ENCODE measurements at places on chromosomes 1 and 21. TPM values are rescaled to one million over a fixed set of nuclear protein-coding genes. Genes with fewer than 3 reads are reported as not detected.

Gene SLC25A34
- 0.77 TPM for polyA plus RNA-seq

Gene ECM1
- polyA plus RNA-seq, result 6.4 TPM

Gene CRP
- 0.06 TPM for polyA plus RNA-seq

Gene ZNF648
- polyA plus RNA-seq, result not detected

Gene CREG1
- 40.8 TPM for polyA plus RNA-seq

Gene TCP10L
- 0.58 TPM for polyA plus RNA-seq

Gene CYP4A22
- not detected for polyA plus RNA-seq

Gene RGS8
- polyA plus RNA-seq, result not detected

Gene LCE3E
- not detected for polyA plus RNA-seq

Gene F3
- 1.1 TPM for polyA plus RNA-seq

Gene VHLL
- not detected for polyA plus RNA-seq

Gene LENEP
- polyA plus RNA-seq, result not detected

Gene REG4
- polyA plus RNA-seq, result not detected

Gene CHI3L1
- polyA plus RNA-seq, result 15.7 TPM

Gene NDUFS2
- 34.1 TPM for polyA plus RNA-seq
